ENCODE measurements at places on chromosomes 3 and 15.

GRCh38 chr15:46251903-46252302 is 617.1 kb downstream of the SQOR start:
- no peak for DNase-seq

DNA sequence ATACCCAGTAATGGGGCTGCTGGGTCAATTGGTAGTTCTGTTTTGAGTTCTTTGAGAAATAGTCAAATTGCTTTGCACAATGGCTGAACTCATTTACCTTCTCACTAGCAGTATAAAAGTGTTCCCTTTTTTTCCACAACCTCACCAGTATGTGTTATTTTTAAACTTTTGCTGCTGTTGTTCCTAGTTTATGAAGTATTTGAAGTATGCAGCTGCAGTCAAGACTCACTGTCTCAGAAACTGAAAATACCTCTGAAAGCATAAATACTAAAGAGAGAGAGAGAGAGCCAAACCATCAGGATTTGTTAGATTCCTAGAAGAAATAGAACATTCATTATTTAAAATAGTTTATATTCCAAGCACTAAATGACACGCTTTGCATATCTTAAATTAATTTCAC is 764.2 kb downstream of the NTRK3 start:
- no peak for DNase-seq

DNA sequence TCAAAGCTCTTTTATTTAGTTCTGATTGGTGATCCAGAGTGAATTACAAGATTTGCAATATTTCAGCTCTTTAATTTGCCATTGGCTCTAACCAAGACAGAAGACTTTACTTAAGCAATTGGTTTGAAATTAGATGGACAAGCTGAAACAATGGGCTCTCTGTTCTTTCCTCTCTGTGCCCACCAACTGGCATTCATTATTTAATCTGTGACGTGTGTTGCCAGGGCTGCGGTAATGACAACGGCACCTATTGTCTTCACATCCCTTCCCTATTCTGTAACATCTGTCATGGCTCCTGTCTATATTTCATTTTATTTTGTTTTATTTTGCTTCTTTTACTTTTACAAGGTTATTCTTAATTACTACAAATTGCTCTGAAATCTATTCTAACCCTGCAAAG is 33.9 kb downstream of the PLD1 start:
- no peak for DNase-seq

GRCh38 chr3:196968233-196969133 is at the start of gene PIGZ:
Gene PIGZ, minus strand, starts transcription at chr3:196968833. Its CDS starts 16,802 bp downstream, at chr3:196952031.
- peak; percentile 79 for DNase-seq

GRCh38 chr15:22810033-22810852 is 23.8 kb downstream of the NIPA1 start:
- DNase-seq = no peak

- DNase-seq = no peak
These were observed 107.2 kb upstream of the SLC25A36 start for GRCh38 chr3:140834266-140835037.

DNA sequence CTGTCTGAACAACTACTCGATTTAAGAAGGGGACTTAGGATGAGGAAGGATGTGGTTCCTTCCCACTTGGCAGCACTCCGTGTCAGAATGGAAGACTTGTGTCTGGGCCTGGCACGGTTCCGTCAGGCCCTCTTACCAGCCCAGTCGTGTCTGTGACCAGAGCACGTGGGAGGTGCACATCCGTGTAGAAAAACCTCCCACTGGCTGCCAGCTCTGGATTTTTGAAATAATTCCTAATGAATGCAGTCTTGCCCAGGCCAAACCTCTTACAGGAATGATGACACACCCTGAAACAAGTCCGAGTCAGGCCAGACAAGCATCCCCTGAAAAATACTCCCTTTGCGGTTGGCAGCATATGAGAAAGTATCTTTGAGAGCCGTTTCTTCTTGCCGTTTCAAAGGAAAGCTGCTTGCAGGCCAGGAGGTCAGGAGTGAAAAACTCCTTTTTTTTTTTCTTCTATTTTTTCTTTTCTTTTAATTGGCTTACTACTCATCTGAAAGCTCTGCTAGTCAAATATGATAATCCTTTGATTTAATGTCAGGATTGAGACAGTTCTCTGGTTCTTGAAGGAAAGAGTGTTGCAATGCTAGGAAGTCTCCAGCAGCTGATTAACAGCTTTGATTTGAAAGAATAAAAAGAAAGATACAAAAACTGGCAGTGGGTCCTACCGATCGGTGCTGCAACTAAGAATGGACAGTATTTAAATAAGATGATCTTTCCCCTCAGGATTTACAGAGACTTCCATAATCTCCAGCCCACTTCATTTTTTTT is 19.8 kb downstream of the IL1RAP start:
- DNase-seq = no peak

GRCh38 chr15:23647421-23648370 is at the start of gene MAGEL2:
Gene MAGEL2, minus strand, starts transcription at chr15:23647867. Its CDS starts 125 bp downstream, at chr15:23647742.
- DNase-seq = no peak

- DNase-seq = peak; percentile 63
These were observed 10.0 kb downstream of the CRYGS start for GRCh38 chr3:186534113-186534669.

- no peak for DNase-seq
These were observed 1390.9 kb upstream of the CADM2 start for GRCh38 chr3:83567935-83568334.

DNA sequence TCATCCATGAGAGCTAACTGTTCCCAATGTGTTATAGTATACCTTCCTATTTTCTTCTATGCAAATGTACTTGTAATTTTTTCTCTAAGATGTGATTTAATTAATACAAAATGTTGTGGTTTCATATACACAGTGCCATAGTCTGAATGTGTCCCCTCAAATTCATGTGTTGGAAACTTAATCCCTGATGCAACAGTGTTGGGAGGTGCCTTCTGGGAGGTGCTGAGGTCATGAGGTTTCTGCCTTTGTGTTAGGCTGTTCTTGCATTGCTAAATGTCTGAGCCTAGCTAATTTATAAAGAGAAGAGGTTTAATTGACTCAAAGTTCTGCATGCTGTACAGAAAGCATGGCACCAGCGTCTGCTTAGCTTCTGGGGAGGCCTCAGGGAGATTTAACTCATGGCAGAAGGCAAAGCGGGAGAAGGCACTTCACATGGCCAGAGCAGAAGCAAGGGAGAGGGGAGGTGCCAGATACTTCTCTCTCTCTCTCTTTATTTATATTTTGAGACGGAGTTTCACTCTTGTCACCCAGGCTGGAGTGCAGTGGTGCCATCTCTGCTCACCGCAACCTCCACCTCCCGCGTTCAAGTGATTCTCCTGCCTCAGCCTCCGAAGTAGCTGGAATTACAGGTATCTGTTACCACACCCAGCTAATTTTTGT is 34.7 kb upstream of the BNIP2 start:
- DNase-seq = no peak

GRCh38 chr15:48121849-48122248 is 1.1 kb downstream of the SLC24A5 start:
- DNase-seq = no peak

DNA sequence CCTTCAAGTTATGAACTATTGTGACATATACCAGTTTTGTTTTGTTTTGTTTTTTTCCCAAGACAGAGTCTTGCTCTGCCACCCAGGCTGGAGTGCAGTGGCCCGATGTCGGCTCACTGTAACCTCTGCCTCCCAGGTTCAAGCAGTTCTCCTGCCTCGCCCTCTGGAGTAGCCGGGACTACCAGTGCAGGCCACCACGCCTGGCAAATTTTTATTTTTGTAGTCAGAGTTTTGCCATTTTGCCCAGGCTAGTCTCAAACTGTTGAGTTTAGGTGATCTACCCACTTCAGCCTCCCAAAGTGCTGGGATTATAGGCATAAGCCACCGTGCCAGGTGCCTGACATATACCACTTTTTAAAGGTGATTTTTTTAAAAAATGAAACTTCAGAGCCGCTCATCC is 74.6 kb downstream of the ARRDC4 start:
- no peak for DNase-seq

DNA sequence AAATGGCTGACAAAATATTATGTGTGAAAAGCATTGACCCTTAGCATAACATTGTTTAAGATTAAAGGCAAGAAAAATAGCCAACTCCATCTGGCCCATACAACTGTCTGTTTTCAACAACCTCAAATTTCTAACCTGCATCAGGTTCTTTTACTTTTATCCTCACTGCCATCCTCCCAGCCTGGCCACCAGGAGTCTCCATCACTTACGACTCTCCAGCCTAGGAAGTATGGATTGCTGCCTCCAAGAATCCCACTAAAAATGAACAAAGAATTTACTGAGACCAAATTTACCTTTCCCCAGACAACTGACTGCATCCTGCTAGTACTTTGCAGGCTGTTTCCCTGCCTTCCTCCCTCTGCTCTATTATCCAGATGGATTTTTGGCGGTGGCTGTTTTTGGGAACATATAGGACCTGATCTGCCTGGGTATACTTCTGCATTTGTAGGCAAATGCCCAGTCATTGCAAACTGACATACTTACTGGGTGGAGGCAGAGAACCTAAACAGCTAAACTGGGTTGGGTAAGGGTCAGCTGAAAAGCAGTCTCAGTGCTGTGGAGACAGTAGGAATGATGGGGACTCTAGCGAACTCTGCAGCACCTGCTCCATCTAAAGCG is 144.2 kb downstream of the GHSR start:
- DNase-seq = no peak

- DNase-seq = peak; percentile 95
These were observed 10.8 kb upstream of the MFSD1 start for GRCh38 chr3:158790901-158791589.

DNA sequence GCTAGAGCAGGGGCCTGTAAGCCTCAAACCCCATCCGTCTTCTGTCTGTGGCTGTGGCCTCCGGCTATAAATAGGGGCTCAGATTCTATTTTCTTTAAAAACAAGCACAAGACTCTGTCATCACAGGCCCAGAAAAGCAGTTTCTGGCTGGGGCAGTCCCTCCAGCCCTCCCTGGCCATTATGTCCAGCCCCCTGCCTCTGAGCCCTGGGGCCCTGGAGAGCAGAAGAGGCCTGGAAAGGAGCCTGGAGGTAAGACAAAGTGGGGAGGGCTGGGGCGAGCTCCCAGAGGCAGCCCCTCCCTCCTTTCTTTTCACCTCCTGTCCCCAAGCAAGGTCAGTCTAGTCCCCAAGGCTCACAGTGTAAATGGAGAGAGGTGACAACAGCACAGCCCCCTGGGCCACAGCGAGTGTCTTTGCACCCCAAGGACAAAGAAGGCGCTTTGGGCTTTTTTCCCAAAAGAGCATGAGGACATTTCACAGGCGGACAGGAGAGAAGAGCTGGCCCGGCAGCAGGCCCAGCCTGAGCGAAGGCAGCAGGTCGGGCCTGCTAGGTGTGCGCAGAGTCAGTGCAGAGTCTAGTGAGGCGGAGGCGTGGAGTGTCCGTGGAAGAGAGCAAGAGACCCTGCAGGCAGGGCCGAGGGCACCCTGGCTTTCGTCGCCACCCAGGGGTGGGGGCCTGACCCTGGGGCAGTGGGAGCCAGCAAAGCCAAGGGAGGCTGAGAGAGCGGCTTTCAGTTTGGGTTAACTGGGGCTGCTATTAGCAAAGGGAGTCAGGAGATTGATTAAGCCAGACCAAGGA is 188.3 kb downstream of the TBC1D2B start:
- no peak for DNase-seq

DNA sequence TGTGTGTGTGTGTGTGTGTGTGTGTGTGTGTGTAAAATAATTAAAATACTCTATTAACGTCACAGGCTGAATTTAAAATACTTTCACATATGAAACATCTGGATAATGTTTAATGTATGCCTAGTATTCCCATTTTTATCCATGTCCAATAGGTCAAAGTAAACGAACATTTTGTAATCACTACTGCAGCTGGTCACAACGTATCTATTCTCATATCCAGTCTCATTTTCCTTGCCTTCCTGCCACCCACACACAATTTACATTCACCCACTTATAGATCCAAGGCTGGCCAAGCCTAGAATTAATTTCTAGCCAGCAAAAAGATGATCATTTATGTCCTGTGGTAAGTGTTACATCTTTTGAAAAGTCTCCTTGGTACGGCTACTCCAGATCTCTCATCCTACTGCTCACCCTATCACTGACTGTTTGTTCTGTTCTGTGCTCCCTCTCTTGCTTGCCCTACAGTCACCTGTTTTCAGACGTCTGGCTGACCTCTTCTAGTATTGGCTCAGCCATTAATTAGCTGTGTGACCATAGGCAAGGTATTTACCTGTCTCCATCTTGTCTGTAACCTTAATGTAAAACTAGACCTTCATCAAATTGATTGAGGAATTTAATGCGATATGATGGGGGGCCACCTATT is 17.6 kb downstream of the SERPINI2 start:
- DNase-seq = no peak

GRCh38 chr3:62370858-62371719 is 2.3 kb downstream of the FEZF2 start:
- no peak for DNase-seq

- DNase-seq = no peak
These were observed 154.3 kb upstream of the TRIM42 start for GRCh38 chr3:140523600-140523999.

- peak; percentile 54 for DNase-seq
These were observed 4.2 kb upstream of the TRAT1 start for GRCh38 chr3:108818404-108818803.
